BJ (cell line): ENCODE measurements at places on chromosomes 3 and 15.

DNA sequence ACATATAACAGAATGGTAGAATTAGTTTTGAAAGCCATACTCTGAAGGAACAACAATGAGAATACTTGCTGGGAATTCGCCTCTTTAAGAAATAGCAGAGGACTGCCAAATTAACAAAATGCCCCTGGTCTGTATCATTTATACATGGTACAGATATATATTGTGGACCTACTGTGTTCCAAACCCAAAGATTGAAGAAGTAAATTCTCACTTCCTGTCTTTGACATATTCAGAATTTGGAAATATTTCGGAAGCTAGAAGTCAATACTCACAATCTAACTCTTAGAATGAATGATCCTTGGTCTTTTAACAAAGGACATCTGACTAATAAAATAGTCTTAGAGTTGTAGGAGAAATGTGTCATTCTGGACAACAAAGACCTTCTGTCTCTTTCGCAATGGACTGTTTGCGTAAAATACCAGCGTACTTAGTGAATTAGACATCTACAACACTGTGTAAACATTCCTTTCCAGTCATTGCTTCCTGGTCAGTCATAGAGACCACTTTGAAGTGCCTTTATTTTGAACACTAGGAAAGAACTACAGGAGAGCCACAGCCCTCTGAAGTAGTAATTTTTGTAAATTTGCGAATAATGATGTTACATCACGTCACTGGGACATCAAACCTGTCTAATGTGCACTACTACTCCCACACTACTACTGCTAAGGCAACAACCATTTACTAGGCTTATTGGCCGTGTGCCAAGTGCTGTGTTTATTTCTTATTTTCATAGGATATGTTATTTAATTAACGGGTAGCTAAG, 68.0 kb downstream of the CHL1 start:
- DNase-seq, result no peak

DNA sequence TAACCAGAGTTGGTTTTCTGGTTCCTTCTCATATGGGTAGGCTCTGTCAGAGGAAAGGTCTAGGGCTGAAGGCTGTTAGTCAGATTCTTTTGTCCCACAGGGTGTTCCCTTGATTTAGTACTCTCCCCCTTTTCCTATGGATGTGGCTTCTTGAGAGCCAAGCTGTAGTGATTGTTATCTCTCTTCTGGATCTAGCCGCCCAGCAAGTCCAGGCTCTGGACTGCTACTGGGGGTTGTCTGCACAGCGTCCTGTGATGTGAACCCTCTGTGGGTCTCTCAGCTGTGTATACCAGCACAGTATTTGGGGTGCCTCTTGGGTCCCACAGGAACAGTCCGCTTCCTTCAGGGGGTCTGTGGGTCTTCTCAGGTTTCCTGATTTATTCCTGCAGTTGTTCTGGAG, 70.8 kb downstream of the PPP2R3A start:
- DNase-seq, result no peak

GRCh38 chr3:160402221-160403027, 3.0 kb downstream of the SMC4 start:
- no peak for DNase-seq

- DNase-seq, result no peak
These were observed 514.6 kb upstream of the MCTP2 start for GRCh38 chr15:93716615-93717231.

DNA sequence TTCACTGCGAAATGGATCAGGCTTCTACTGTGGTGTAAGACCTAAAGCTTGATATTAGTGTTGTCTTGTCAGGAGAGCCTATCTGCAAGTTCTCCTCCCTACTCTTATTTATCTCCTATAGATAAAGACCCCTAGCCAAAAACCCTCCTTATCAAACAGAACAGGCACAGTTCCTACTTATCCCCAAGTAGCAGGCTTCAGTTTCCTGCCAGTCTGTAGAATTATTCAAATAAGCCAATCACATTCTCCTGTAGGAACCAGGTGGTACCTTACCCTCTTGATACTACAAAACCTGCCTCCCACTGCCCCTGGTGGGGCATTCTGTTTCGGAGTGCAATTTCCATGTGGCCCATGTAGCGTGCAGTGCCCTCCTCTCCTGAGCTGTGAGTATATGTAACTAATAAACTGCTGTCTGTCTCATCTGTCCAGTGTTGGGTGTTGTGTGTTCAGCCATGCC, 28.7 kb downstream of the HDGFL3 start:
- no peak for DNase-seq

DNA sequence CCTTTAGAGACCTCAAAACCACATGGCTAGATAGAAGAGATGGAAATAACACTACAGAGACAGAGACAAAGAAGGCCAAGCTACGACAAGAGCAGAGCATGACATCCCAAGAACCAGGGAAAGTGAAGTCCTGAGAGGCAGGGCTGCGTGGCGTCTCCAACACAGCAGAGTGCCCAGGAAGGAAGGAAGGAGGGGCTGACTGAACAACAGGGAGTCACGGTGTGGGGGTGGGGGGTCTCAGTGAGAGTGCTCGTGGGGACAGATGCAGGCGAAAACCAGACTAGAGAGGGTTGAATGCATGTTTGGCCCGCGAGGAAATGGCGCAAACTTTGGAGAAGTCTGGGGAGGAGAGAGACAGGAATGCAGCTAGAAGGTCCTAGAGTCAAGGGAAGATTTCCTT, 44.0 kb downstream of the ADAMTS17 start:
- DNase-seq, result no peak

DNA sequence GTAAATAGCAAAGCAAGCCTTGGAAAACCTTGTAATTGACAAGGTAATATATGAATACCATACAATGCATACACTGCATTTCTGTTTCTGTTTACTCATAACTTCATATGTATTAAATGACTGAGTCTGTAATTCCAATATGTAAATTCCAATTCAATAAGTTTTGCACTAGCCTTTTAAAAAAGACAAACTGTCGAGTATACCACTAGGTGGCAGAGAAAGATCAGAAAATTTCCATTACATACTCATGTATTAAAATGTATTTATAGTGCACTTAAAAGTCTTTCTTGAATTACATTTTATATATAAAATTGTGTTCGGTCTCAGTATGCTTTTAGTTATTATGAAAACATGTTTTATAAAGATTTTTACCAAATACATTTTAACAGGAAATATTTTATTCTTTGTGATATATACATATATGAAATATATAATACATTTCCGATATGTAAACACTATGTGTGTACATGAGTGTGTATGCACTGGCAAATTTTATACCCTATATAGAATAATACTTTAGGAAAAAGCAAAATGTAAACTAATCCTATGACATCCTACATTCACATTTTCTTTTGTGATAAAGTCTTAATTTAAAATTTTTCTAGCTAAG, 216.8 kb downstream of the VGLL3 start:
- DNase-seq, result no peak

DNA sequence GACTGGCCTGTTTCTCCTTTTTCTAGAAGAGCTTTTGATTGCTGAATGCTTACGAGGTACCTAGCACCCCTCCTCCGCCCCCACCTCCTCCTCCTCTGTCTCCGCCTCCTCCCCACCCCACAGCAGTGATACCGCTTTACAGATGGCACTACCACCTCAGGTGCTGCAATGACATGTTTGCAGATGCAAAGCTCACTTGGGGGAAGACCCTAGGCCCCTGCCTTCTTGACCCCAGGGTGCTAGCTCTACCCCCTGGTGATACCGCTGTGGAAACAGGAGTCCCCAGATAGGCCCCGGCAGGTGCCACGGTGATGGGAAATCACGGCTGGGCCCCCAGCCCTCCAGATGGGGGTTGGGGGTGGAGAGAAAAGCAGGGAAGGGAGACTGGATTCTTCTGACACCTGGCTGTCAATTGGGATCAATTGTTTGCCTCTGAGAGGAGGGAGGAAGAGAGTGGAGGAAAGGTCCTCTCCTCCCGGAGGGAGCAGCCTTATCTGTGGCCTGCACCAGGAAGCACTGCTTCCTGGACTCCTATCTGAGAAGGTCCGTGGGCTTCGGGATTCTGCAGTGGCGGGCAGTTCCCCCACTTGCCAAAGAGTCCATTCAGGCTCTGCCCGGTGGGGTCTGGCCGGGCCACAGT, 37.6 kb downstream of the DNASE1L3 start:
- DNase-seq, result no peak

- DNase-seq, result no peak
These were observed 1.8 kb downstream of the MAP1A start for GRCh38 chr15:43519196-43519595.

DNA sequence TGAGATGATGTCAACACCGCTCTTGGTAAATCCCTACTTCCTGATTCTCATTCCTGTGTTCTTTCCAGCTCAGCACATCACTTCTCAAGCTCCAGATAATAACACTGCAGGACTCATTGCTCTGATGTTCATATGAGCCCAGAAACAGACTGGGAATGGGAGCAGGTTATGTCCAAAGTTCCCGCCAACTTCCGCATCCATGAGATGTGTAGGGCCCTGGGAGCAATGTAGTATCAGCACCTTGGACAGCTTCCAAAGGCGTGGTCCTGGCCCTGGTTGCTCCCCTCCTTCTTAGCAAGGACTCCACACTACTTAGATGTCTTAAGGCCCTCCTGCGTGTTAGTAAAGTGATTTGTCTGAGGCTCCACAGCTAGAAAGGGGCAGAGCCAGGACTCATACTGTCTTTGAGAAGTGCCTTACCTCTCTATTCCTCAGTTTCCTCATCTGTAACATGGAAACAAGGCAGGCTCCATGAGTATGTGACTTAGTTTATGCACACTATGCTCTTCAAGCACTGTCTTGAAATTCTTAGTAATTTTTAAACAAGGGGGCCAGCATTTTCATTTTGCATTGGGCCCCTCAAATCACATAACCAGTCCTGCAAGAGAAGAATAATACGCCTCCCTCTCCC, 27.9 kb upstream of the SLC6A1 start:
- no peak for DNase-seq

DNA sequence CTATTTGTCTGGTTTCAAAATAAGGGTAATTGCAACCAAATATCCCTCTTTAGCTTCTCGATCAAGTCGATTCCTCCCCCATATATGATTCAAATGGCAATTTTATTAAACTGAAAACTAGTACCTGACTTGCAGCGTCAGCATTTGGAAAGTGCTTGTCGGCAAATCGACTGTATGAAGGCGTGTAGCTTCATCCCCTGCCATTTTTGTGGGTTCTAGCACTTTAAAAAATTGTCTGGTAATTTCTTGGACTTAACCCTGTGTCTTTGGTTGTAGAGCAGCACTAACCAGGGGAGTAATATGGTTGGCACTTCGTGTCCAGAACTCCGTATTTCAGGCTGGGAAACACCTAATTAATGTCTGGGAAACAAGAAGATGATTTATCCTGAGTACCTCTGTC, 573 bp downstream of the MME start:
- DNase-seq, result no peak

- DNase-seq, result no peak
These were observed 21.3 kb downstream of the ADGRG7 start for GRCh38 chr3:100630664-100631063.

GRCh38 chr3:128487538-128487812, 5.5 kb downstream of the GATA2 start:
- DNase-seq, result no peak

- DNase-seq, result no peak
These were observed 63.5 kb downstream of the OTOL1 start for GRCh38 chr3:161560008-161560637.

DNA sequence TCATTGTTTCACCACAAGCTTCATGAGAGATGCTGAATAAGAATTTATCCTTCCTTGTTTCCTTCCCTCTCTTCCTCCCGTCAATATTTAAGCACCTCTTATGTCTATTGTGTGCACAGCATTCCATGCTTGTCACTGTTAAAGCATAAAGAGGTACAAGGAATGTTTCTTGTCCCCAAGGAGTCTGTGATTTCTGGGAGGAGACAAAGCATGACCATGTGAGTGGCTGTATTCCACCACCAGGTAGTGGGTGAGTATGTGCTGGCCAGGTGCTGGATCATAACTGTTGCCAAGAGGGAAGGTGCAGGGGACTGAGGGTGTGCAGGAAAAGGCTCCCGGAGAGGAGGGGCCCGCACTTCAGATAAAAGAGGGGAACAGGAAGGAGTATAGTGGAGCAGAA, 62.9 kb upstream of the GSK3B start:
- DNase-seq, result no peak

DNA sequence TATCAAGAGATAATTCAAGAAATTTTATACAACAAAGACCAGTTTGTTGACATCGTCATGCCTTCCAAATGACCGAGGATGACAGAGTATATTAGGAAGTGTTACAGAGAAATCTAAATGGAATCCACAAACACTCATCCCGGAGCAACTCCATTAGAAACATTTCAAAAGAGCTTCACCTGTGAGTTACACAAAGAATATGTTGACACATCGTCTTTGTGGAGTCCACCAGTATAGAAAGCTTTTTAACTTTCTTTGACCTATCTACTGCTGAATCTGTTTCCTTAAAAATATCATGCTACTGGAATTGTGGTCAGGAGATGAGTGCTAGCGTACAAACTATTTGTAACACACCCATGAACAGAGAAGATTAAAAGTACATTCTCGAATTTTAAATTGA, 130.4 kb downstream of the SUCLG2 start:
- no peak for DNase-seq

DNA sequence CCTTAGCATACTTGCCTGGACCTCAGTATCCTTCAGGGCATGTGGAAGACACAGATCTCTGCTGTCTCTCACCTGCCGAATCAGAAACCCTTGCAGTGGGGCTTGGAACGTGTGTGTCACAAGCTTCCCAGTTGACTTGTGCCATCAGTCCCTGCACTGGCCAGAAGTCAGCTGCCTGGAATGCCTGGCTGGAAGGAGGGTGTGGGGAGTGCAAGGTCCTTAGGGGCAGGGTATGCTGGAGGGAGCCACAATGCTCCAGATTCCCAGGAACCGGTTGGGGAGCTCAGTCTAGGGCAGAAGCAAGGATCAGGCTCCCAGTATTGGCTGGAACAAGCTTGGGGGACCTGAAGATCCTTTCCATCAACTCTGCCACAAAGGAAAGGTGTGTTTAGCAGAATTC, 27.1 kb downstream of the SPSB4 start:
- DNase-seq, result no peak

DNA sequence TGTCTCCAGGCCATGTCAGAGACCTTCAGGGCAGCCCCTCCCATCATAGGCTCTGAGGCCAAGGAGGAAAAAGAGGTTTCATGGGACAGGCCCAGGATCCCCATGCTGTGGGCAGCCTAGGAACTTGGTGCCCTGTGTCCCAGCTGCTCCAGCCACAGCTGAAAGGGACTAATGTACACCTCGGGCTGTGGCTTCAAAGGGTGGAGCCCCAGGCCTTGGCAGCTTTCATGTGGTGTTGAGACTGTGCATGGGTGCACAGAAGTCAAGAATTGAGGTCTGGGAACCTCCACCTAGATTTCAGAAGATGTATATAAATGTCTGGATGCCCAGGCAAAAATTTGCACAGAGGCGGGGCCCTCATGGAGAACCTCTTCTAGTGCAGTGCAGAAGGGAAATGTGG, 6.6 kb upstream of the SSR3 start:
- DNase-seq, result no peak

DNA sequence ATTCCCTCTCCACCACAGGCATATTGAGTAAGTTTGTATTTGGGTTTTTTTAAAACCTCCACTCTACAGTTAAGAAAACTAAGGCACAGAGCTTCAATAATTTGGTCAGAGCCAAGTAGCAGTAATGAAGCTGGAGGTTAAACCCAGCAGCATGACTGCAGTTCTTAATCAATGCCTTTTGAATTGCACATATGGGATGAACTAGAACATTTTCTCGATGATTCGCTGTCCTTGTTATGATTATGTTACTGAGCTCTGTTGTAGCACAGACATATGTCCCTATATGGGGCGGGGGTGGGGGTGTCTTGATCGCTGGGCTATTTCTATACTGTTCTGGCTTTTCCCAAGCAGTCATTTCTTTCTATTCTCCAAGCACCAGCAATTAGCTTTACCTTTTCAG, 1.6 kb upstream of the CCR5 start:
- no peak for DNase-seq
